IPS-NIHi11 (cell line): ENCODE measurements at places on chromosomes 7 and 10.

- no peak for DNase-seq
These were observed 19.0 kb downstream of the AQP1 start for GRCh38 chr7:30930621-30931020.

GRCh38 chr10:27893358-27893954 lies 105.4 kb downstream of the ODAD2 start:
- DNase-seq = peak; percentile 11

DNA sequence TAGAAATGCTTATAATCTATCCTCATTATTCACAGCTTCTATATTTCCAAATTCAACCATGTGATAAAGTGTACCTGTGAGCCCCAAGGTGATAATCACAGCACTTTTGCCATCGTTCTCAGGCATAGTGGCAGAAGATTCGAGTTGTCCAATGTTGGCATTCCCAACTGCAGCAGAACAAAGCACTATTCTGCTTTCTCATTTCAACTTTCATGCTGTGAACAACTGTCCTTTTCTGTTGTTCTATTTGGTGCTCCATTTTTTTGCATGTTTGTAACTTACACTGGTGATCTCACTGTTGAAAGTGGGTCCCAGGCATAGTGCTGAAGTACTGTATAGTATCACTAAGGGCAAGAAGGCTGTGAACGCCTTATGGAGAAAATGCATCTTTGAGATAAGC lies 438.2 kb downstream of the PAXIP1 start:
- no peak for DNase-seq

DNA sequence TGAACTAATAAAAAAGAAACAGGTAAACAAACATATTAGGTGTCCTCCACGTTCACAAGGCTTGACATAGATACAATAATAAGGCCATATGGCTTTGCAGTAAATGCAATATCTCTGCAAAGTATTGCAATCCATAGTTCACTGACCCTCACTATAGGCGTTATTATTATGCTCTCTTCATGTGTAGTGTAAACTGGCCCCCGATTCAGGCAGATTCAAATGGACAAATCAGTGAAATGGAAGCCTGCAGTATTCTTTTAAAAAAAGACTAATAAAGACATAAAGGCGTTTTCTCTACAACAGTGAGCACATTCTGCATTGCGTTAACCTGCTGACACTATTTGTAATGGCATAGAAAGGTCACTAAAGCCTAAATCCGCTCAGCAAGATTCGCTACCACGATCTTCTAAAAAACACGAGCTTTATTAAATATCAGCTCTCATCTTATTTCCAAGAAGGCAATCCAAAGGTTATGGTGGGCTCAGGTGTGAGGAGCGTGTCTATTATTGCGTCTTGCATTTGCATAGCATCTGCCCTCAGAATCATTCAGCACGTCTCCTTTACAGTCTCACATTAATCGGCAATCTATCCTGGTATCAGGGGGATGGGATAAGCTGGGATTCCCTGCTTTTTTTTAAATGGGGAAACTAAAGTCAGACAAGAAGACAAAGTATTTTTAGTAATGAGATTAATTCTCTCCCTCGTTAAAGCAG lies 36.2 kb downstream of the FRMD4A start:
- DNase-seq = no peak

DNA sequence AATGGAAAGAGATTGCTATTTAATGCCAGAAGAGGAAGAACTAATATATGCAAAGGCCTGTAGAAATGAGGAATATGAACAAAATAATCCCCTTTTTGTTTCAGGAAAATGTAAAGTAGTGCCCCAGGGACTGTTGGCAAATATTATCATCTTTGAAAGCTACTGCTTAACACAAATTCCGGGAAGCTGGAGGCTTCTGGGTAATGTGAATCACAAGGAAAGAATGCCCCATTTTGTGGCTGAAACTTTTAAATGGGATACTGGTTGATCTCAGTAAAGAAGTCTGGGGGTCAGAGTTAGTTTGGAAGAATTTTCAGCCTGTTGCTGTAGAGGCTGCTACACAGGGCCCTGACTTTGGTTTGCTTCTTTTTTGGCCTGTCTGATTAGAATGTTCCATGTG lies 141.0 kb downstream of the PTEN start:
- DNase-seq = no peak

DNA sequence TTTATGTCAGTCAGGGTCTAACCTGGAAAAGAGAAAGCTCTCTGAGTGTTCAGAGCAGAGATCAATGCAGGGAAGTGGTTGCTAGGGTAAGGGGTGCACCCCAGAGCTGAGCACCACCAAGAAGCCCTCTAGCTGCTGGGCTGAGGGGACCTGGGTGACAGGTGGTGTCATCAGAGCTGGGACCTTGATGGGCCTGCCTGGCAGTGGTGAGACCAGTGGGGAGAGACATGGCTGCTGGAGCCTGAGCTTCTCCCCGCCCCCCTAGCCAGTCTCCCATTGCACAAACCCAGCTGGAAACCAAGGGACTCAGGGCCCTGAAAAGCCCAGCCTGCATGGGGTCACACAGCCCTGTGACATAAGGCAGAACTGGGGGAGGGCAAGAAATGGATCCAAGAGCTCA lies 49.1 kb upstream of the OSBPL3 start:
- DNase-seq = no peak

- DNase-seq = no peak
These were observed 264.6 kb downstream of the WDR37 start for GRCh38 chr10:1320739-1321320.

DNA sequence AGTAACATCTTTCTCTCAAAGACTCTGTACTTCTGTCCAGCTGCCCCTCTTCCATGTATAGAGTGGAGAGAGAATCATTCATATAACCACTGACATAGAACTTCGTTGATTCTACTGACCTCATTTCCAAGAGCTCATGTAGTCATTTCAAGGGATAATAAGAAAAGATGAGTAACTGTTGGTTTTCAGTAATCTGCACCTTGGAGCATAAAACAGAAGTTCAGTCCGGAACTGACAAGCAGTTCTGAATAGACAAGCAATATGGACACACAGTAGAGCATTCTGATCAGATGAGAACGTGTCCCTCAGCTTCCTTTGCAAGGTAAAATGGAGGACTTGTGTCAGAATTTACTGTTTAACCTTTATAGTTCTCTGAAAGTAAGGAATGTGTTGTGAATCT lies 847.1 kb downstream of the REEP3 start:
- DNase-seq = no peak

GRCh38 chr10:2228320-2228901 lies 491.1 kb upstream of the ADARB2 start:
- no peak for DNase-seq

DNA sequence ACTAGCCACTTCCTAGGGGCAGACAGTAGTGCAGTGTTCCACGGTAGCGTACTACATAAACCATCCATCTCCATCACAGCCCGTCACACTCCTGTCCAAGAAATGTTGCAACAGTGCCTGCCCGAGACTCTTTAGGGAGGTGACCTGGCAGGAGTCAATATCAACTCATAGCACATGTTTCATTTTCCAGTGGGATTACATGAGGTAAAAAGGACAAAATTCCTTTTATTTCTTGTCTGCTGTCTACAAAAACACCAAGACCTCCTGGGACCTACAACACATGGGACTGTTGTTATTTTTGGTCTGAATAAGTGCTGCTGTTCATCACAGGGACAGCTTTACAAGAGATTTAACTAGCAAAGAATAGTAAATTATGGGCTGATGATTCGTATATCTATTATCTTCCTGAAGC lies 99.9 kb downstream of the MPP7 start:
- no peak for DNase-seq

DNA sequence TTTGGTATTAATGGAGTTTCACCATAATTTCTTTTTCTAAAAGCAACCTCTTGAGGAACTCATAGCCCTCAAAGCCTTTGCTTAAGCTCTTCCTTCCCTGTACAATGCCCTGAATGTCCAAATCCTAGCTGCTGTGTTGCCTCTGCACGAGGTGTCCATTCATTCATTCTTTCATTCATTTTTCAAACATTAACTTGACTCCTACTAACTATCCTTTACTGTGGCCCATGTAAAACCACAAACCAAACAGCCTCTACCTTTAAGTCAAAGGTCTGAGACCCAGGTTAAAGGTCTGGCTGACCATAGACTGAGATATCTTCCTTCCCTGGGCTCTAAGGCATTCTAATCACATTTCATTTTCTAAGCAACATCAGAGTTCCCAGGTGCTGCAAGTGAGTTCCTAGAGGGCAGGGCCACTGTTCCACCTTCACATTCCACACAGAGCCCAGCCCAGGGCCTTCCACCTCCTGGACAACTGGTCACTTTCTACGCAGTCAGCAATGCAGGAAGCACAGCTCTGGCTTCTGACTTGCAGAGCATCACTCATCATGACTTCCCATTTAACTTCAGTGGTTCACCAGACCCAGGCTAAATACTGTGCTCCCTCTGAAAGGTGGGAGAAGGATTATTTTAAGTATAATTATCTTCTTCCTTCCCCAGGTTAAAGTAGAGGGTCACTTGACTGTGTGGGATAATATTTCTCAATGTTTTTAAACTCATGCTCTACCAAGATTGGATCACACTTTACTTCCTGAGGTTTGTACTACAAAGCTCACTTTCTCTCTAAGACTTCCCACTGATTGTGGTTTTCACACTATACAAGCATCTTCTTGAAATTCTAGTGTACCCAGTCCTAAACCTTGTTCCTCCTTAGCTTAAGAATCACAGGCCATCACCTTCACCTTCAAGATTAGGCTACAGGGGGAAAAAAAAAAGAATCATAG lies 19.1 kb downstream of the ATXN7L1 start:
- no peak for DNase-seq

- DNase-seq = no peak
These were observed 40.1 kb upstream of the XPNPEP1 start for GRCh38 chr10:109963439-109963838.

- no peak for DNase-seq
These were observed 42.9 kb upstream of the LRRC18 start for GRCh38 chr10:48982584-48982983.

GRCh38 chr10:75396631-75397495 lies 4.7 kb downstream of the ZNF503 start:
- peak; percentile 70 for DNase-seq

DNA sequence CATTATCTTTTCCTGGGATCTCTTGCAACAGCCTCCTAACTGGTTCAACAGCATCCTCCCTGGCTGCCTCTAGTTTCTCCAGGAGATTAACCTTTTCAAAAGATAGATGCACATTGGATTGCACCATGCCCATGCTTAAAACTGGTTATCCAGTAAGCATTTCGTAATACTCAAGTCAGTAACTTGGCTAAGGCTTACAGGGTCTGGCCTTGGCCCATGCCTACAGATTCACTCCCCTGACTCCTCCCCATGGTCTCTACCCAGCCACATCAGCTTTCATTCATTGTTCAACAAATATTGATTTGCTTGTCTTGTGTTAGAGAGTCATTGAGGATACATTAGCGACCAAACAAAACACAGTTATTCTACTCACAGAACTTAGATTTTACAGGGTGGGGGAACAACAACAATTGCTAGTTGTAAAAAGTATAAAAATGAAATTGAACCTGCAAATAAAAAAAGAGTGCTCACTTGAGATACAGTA lies 1.8 kb upstream of the KIF20B start:
- no peak for DNase-seq

GRCh38 chr10:5297466-5297865 lies 67.3 kb upstream of the UCN3 start:
- DNase-seq = peak; percentile 18

DNA sequence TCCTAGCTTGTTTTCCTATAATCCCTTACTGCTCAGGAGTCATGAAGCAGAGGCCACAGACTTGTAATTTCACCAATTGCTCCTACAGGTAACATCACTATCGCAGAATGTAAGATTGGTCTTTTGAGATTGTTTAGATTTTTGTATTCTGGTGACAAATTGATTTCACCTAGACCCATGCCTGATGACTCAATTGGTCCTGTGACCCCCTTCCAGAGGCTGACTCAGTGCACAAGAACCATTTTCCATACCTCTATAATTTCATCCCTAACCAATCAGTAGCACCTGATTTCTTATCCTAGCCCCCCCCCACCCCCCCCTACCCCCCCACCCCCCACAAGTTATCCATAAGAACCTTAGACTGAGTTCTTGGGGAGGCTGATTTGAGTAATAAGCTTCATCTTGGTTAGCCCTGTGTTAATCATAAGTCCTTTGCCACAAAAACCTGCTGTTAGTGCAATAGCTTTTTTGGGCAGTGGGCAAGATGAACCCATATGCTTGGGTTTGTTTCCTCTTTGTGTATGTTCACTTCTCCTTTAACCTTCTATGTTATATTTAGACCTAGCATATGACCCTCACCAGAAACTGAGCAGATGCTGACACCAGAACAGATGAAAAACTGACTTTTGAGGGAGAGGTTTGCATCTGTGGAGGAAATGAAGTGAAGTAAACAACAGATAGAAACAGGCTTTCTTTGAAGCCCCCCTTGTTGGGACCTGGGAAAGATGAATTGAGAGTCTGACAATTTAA lies 187.1 kb downstream of the KIF20B start:
- DNase-seq = no peak

- DNase-seq = no peak
These were observed 9.1 kb upstream of the DENND2A start for GRCh38 chr7:140649556-140650205.

DNA sequence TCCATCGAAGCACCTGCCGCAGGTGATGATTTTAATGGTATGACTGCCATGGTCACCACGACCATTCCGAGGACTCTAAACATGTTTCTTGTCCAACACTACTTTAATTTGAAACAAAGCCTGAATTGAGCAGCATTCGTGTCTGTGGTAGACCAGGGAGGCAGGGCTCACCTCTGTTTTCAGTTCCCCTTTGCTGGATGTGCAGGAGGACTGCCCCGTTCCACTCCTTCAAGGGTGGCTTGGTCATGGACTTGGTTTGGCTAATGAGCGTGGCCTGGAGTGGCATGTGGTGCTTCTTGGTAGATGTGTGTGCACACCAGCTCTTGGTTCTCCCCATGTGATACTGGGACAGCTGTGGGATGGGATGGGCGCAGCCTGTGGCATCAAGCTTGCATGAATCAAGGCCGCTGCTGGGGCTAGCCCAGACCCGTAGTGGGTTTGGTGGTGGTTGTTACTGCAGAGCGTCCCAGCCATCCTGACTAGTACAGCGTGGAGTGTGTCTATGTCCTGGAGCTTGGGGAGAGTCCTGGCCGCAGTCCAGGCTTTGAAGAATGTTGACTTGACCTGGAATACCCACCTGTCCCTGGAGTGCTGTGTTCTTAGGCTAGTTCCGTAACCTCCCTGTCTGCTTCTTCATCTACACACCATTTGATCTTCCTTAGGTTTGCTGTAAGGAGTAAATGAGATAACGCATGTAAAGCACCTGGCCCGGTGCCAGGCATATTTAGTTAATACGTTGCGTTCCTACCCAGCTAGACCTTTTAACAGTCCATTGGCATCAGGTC lies 34.8 kb downstream of the MGMT start:
- DNase-seq = no peak
